ENCODE measurements at places on chromosomes 7 and 10.

DNA sequence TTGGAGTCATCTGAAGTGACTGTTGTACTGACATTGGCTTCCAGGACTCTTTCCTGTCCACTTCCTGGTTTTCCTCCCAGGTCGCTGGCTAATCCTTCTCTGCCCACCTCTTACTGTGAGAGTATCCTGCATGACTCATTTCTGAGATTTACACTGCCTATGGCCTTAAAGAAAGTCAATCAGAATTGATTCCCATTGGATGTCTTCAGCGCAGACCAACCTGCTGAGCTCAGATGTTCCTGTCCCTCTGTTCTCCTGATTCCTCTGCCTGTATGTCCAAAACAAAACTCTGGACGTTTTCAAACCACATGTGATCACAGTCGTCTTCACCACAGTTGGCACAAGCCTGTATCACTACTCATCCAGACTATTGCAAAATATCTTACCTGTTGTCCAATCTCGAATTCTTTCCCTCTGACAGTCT, 262.1 kb downstream of the CREB5 start:
- DNase-seq: no peak

DNA sequence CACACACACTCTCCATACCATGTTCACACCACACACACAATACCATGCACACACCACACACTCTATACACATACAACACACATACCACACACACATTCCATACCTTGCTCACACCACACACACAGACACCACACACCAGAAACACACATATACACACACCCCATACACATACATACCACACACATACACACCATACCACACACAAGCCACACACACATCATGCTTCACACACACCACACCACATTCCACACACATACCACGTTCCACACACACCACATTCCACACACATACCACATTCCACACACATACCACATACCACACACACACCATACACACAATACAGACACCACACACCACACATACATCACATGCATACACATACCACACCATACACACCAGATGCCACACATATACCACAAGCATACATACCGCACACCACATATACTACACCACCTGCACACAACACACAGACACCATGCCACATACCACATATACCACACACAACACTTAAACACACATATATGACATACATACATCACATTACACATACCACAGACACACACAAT, 282.7 kb downstream of the POU6F2 start:
- DNase-seq: no peak

DNA sequence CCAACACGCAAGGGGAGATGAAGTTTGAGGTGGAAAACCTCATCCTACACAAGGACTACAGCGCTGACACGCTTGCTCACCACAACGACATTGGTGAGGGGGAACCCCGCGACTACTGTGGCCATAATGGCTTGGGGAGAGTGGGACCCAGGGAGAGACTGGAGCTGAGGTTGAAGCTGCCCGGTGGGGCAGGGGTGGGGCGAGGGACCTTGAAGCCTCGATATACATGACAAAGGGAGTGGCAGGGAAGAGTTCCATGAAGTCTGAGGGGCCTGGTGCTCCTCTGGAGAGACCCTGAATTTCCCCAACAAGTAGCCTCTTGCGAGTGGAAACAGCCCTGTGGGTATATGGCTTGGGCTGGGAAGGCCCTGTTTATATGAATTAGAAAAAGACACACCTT, 3.1 kb downstream of the PLAU start:
- DNase-seq: no peak

DNA sequence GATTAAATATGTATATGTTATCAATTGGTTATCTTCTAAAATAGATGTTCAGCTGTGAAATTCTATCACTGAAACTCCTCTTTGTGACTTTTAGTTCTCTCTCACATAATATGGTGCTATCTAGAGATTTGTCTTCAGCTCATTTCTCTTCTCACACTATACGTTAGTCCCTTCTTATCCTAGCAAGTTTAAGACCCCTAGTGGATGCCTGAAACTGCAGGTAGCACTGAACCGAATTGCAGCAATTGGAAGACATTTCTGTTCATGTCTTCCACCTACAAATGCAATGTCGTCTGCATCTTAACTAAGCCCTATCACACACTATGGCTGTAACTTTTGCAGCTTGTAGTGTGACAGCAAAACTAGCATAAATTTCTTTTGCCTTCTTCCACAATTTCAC, 442.7 kb upstream of the POM121L12 start:
- no peak for DNase-seq

- DNase-seq: no peak
These were observed 288.8 kb upstream of the NFE2L3 start for GRCh38 chr7:25863005-25863728.

DNA sequence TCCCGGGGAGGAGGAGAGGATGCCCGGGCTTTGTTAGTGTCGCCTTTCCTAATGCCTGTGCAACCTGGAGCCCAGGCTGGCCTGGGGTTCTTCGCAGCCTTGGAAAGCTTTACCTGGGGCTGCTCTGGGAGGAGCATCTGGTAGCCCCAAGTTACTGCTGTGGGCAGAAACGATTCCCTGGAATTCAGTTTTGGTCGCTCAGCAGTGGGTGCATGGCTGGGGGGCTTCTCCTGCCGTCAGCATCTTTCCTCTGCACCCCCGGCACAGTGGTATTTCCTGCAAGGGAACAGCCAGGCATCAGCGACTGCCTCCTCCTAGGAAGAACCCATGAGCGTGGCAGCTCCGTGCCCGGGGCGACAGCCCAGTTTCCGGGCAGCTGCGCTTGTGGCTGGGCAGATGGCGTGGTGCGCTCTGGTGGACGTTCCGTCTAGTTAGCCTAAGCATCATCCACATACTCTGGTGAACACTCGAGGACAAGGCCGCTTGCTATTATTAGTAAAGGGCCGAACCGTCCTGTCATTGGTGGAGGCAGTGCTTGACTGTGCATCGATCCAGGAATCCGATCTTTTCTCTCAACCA, 107.0 kb upstream of the BTBD16 start:
- no peak for DNase-seq

- DNase-seq: no peak
These were observed 91.2 kb upstream of the RET start for GRCh38 chr10:42985436-42986316.

DNA sequence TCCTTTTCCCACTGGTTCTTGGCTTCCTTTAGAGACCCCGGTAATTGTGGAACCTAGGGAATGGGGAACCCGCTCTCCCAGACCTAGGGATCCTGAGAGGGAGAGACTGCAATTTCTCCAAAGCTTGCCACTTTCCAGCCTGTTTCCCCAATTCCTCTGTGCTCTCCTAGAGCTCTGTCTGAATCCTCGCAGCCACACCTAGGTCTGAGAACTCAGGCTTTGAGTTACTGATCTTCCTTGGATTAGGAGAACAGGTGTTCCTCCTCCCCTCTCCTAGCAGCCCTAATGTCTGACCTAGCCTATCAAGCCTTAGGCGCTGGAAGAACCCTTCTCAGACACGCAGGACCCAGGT, 20.0 kb downstream of the WNT8B start:
- no peak for DNase-seq

DNA sequence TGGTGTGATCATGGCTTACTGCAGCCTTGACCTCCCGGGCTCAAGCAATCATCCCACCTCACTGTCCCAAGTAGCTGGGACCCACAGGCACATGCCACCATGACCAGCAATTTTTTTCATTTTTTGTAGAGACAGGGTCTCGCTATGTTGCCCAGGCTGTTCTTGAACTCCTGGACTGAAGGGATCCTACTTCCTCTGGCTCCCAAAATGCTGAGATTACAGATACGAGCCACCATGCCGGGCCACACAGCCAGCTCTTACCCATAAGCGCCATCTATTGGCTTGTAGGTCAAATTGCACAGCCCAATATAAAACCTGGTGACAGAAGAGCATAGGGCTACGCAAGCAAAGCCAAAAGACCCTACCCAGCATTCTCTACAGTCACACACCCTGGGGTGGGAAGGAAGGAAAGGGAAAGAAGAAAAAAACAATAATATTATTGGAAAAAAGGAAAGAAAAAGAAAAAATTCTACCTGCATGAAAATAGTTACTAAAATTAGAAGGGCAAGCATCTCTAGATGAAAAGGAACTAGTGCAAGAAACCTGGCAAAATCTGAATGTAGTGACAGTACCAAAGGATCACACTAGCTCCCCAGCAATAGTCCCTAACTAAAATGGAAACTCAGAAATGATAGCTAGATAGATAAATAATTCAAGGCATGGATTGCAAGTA, 29.4 kb upstream of the AMPH start:
- peak; percentile 10 for DNase-seq

DNA sequence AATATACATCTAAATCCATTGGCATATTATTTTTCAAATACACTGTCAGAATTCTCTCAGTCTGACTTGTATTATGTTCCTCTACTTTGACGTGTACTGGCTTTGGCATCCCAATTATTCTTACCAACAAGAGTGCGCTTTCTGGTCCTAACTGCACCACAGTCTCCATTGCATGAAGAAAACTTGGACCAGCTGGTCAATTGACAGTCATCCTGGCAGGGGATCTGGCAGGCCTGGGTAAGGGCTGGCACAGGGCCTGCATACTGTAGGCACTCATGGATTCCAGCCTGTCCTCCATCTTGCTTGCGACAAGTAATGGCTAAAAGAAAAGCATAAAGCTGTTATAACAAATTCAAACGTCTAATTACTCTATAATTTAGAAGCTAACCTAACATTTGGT, 384.9 kb downstream of the THSD7A start:
- no peak for DNase-seq

GRCh38 chr7:41501006-41501405, 201.9 kb downstream of the INHBA start:
- no peak for DNase-seq

DNA sequence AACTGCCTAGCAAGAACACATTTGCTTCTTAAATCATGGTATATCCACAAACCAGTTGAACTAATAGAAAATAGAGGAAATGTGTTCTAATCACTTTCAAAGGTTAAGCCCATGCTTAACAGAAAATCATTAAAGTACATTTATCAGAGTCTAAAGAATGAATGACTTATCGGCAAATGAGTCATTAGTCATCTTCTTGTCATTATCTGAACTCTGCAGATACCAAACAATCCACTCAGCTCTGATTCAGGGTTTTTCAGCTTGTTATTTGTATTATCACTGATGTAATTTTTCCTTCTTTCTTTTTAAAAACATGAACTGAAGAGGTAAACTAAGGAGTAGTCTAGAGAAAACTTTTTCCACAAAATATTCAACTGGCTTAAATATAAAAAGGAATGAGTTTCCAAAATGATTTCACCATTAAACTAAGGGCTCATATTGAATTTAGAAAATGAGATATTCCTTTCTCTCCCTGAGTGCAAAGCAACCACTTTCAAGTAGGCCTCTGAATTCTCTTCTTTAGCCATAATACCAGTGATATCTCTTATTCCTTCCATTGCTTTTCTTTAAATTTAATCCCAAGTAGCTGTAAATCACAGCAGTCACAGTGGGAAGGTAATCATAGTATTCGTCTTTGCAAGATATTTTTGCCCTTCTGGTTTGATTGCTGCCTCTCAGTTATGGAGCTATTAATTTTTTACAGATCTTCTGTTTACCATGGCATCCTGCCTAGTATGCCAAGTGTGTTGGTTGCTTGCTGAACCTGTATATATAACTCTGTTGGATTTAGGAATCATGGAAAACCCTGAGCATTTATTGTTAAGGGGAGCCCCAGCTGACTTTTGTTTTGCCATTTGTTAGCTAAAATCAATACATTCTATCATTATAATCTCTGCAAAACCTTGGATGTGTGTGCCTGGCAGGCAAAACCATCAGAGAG, 125.1 kb downstream of the THSD7A start:
- no peak for DNase-seq

Measured in GOT3 (cell line).